ENCODE measurements at places on chromosomes 7 and 10. TPM values are rescaled to one million over a fixed set of nuclear protein-coding genes. Genes with fewer than 3 reads are reported as not detected.
A peak's percentile ranks its signal among the peaks of the same experiment; 100 is the strongest.

DNA sequence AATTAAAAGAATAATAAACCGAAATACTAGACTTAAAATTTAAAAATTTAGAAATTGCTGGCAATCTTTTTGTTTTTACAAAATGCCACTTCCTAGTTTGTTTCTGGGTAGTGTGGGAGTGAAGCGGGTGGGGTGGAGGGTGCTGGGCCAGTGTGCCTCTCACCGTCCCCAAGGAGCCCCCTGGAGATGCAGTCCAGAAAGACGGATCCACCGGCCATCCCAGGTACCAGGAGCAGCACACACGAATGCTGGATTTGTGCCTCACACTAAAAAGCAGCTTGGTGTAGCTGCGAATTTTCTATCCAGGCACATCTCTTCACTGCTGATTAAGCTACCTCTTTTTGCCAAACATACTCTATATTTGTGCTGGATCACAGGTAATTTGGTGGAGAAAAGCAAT is 618.1 kb downstream of the DNAJB6 start:
- no peak for DNase-seq

Gene RELN
- total RNA-seq = 0.43 TPM

Gene TDRD1
- total RNA-seq = not detected

DNA sequence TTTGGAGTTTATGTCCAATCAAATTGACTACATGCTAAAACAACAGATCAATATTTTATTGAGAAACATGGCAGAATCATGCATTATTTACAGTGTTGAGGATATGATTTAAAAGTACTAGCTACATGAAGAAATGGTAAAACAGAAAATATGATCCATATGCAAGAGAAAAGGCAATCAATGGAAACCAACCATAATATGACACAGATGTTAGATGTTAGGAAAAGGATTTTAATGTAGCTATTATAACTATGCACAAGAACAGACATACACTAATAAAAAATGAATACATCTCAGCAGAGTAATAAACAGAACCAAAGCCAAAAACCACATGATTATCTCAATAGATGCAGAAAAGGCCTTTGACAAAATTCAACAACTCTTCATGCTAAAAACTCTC is 166.2 kb upstream of the CACNA2D1 start:
- DNase-seq = no peak

Gene CYP26C1
- 0.06 TPM for total RNA-seq

Gene KDM7A
- 46.7 TPM for total RNA-seq

DNA sequence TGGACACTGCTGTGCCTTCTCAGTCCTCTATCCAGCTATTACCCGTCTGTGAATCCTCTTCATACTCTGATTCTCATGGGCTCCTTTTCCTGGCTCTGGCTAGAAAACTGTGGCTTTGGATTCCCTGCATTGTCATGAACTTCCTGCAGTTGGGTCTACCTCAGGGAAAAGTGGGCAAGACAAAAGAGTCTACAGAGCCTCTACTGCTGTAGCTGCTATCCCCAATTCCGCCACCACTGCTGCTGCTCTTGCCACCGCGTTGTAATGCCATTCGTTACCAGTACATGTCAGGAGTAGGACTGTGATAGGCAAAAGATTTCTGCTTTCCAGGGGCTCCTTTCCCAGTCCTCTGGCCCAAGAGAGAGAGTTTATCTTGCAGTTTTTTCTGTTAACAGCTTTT is 23.9 kb upstream of the PPP1R17 start:
- no peak for DNase-seq

Gene RPP38
- 17.2 TPM for total RNA-seq

GRCh38 chr10:114753126-114753525 is 68.5 kb upstream of the FHIP2A start:
- no peak for DNase-seq

Gene RAPGEF5
- total RNA-seq = 5.5 TPM

DNA sequence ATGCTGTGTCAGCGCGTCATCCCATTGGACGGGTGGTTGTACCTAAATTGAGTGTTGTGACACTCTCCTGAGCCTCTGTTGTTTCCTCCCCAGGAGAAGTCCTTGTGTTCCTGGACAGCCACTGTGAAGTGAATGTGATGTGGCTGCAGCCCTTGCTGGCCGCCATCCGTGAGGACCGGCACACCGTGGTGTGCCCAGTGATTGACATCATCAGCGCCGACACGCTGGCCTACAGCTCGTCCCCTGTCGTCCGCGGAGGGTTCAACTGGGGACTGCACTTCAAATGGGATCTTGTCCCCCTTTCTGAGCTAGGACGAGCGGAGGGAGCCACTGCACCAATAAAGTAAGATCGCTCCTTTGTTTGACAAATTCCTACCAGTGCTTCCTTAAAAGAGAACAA is 82.5 kb downstream of the GALNT11 start:
- no peak for DNase-seq

DNA sequence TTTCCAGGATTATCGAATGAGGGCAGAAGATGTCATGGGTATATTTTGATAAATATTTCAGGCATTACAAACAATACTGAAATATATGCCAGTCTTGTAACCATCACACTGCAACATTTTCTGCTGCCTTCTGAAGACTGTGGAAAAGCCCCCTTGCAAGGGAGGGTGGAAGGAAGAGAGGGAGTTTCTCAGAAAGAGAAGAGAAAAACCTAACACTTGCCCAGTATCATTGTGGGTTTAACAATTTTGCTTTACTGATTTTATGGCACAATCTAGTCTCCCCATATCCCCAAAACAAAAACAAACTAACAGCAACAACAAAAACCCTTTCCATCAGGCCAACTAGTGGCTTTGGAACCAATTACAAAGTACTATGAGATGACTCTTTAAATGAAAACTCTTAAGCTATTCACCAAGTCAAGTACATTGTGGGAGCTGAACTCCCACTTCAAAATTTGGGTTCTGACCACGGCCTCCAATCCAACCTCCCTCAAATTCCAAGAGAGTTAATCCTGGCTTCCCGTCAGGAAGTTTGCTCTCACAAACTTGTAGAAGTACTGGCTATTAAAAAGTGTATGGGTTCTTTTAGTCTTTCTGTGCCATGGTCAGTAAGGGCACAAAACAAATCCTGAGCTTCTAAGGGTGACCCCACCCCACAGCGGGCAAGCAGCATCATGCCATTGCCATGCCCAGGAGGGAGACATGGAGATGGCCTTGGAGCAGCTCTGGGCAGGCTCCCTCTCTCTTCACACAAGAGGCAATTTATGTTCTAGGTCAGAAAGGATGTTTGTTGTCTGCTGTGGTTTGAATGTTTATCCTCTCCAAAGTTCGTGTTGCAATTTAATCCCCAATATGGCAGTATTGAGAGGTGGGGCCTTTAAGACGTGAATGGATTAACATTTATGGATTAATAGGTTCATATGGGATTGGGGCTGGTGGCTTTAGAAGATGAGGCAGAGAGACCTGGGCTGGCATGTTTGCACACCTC is 96.3 kb downstream of the JAZF1 start:
- no peak for DNase-seq

DNA sequence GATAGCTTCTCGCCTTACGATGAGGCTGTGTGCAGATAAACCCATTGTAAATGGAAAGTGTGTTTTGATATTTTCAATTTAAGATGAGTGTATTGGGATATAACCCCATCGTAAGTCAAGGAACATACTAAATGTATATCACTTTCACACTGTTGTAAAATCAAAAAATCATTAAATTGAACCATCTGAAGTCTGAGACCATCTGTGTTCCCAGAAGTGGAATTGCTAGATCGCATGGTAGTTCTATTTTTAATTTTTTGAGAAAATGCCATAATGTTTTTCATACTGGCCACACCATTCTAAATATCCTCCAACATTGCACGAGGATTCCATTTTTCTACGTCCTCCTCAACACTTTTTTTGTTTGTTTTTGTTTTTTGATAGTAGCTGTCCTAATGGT is 209.1 kb upstream of the MTPN start:
- DNase-seq = no peak

Gene CAMK2B
- 78.4 TPM for total RNA-seq

Gene GALNT17
- total RNA-seq = 1.6 TPM

Gene ACTL6B
- not detected for total RNA-seq

DNA sequence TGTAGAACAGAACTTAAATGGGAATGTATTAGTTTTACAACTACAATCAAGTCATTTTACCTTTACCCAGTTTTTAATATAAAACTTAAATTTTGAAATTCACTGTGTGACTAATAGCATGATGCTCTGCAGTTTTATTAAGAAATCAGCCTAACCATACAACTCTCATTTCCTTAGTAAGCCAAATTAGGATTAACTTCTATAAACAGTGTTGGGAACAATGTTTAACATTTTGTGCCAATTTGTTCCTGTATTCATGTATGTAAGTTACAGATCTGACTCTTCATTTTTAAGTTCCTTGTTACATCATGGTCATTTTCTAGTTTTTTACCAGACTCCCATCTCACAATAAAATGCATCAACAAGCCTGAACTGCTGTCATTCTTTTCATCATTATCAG is 209.8 kb downstream of the ZEB1 start:
- DNase-seq = no peak

GRCh38 chr10:112230325-112230988 is 46.9 kb upstream of the GPAM start:
- no peak for DNase-seq

GRCh38 chr10:78291722-78292121 is 258.1 kb downstream of the RPS24 start:
- no peak for DNase-seq

GRCh38 chr10:97532935-97533671 is 34.4 kb downstream of the UBTD1 start:
- DNase-seq = no peak

GRCh38 chr7:11486271-11486670 is 345.7 kb downstream of the THSD7A start:
- no peak for DNase-seq

DNA sequence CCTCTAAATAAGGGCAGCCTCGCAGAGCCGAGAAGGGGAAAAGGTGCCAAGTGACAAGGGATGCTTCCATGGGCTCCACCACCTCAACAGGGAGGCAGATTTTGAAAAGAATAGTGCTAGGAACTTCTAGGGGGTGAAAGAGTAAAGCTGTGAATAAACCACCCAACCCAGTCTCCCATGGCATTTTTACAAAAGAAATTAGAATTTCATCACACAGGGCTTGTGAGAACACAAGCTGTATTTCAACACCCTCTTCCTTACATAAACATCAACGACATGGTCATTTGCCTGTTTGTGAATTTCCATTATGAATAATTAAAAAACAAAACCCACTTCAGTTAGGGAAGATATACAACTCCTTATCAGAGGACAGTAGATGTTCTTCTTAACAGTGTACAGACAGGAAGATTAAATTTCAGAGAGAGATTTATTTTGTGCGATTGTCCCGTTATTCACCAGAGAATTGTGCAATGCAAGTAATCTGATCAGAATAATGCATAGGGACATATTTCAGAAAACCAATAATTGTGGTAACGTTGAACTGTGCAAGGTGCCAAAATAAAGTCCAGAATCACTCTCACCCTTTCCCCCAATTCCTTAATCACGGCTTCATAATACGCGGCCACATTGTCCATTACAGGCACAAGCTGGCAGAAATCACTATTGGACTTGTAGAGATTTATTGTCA is 207.8 kb upstream of the MGMT start:
- no peak for DNase-seq

- no peak for DNase-seq
Observed at GRCh38 chr10:131930586-131931330, 29.9 kb downstream of the PPP2R2D start.

Gene EFCAB10
- not detected for total RNA-seq

- peak; percentile 47 for DNase-seq
Observed at GRCh38 chr10:3887885-3888476, 103.0 kb upstream of the KLF6 start.

Gene ABCC2
- total RNA-seq = 0.64 TPM

DNA sequence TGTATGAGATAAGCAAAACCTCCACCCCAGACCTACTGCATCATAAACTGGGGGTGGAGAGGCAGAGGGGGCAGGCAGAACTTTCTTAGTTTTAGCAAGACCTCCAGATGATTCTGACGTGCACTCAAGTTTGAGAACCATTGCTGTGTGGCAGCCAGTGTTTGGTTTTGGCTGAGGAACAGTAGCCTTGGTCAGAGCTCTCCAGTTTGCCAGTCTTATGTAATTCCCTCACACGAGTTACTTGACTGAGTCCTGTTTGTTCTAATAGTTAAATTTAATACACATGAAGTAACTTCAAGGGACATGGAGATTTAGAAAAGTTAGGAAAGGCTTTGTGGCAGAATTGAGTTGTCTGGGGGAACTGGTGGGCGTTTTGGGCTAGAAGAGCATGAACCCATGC is 38.5 kb downstream of the GARS1 start:
- DNase-seq = no peak

DNA sequence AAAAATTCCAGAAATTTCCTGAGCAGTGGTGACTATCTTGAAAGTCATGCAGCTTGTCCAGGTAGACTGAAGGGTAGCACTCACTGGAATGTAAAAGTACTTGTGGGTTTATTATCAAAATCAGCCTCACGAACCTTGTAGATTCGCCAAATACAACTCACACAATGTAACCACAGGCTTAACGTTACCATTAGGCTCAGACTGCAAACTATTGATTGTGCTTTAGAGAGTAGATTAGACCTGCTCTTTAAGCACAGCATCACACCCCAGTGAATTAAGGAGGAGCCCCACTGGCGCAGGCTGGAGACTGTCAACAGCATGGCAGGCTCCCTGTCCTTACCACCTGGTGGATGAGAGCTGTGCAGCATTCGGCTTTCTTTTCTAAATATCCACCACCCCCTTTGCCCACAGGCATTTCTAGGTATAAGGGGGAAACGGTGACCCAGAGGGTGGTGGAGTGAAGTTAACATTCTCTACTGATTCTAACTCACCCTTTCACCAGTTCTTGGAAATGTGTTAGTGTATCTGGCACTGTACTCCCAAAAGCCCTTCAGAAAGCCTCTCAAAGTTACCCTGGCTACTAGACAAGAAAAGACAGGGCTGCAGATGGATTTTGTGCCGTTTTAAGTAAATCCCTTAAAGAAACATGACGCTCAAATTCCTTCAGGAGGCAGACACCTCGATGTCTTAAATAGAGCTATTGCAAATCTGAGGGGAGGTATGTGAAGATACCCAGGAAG is 56.6 kb downstream of the GSDME start:
- DNase-seq = no peak

DNA sequence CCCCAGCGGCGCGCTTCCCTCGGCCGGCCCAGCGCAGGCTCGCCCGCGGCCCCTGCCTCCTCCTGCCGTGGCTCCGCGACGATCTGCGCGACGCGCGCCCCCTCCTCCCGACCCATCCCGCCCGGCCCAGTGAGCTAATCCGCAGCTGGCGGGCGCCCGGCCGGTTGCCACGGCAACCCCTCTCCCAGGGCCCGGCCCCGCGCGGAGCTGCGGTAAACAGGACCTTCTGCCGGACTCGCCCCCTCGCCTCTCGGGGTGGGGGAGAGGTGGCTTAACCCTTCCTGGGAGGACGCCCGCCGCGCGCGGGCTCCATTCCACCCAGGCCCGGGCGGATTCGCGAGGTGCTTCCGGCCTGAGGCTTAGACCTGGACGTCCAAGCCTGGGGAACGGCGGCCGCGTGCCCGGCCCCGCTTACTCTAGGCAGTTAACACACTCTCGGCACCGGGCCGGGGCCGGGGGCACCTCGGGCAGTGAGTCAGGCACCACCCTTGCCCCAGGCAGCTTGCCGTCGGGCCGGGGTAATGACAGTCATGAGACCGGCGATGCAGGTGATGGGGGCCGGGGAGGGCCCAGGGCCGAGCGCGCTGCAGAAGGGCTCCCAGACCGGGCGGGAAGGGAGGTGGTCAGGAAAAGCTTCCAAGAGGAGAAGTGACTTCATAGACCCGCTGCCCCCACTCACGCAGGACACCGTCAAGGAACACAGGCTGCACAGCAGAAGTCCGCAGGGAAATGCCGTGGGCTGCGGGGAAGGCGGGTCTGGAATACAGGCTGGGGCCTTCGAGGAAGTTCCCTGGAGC is at the start of gene DENND2A:
Gene DENND2A, minus strand, starts transcription at position 87 of the 797 bp plus-strand sequence. CDS start 38,416 bp downstream, outside the sequence.
- peak; percentile 80 for DNase-seq

GRCh38 chr7:134070673-134071072 is 56.5 kb upstream of the LRGUK start:
- DNase-seq = no peak

Gene FOXP2
- total RNA-seq = 5.1 TPM
